ENCODE measurements at places on chromosomes 11 and 22. TPM values are rescaled to one million over a fixed set of nuclear protein-coding genes. Genes with fewer than 3 reads are reported as not detected.

The SLCO2B1 gene
- not detected for total RNA-seq

The C11orf16 gene
- total RNA-seq, result not detected

The SULT4A1 gene
- not detected for total RNA-seq

The DKK3 gene
- 211 TPM for total RNA-seq

The SLC22A6 gene
- not detected for total RNA-seq

The TPBGL gene
- not detected for total RNA-seq

The C22orf31 gene
- not detected for total RNA-seq

The PSMD13 gene
- total RNA-seq, result 224 TPM

The SLC22A8 gene
- total RNA-seq, result not detected

The GP1BB gene
- 3.0 TPM for total RNA-seq

The SLC22A25 gene
- total RNA-seq, result not detected

Data from myometrial cell (primary cell).